Left hindlimb (tissue), 1 donor: ENCODE measurements at places on chromosomes 5 and 9.

DNA sequence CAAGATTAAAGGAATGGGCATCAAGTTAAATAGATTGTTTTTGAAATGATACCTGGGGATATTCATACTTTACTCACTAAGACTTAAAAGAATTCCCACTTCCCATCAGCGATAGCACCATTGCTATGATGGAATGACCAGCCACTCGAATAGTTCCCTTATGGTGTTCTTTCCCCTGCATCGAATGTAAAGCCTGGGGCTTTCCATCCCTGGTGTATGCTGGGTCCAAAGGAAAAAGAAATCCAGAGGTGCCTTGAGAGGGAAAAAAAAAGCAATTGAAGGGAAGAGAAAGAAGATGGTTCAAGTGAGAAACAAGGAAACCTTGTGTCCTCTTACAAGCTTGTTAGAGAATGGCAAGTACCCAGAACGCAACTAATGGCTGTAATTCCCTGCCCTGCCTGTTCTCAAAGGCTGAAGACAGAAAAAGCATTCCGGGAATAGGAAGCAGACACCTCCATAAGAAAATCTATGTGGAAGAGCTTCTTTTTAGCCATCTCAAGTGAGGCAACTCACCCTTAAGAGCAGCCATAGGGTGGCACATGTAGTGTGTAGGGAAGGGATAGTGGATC, 351.1 kb upstream of the DAB2 start:
- DNase-seq, result no peak

DNA sequence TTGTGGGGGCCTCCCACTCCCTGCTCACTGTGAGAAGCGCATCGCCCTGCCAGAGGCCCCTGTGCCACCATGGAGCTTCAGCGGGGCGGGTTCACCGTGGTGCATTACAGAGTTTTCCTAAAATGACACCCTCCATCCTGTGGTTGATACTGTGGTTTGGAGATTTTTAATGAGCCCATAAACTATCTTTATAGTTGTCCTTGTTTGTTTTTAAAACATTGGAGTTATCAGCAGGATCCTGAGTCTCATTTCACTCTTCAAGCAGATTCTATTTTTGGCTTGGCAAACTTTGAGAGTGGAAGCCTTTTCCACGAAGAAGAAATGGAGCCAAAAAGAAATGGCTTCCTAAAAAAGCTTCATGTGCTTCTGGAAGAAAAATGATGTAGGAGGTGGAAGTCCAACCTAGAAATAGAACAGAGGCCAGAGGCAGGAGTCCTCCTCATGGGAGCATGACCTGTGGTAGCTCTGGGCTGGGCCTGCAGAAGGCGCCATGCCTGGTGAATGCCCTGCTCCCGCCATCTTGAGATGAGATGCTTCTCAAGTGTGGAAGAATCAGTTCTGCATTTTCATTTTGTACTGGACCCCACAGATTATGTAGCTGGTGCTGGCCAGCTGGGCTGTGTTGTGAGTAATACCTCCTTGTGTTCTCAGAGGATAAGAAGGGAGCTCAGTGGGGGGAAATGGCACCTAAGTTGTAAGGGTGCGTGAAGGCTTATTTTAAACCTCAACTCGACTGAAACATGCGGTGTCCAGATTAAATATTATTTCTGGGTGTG, 79.0 kb upstream of the RAI14 start:
- DNase-seq, result no peak

DNA sequence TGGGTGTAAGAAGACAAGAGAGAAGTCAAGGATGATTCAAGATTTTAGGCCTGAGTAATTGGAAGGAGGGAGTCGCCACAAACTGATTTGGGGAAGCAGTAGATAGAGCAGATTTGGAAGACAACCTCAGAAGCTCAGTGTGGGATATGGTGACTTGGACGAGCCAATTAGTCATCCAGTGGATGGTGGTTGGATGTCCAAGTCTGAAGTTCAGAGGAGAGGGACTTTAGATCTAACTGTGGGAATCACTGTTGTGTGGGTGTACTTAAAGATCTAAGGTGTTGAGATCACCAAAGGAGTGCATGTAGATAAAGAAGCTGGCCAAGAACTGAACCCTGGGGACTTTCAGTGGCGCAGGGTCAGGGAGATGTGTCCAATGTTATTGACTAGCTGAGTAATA, 2.2 kb downstream of the IDNK start:
- DNase-seq, result no peak

GRCh38 chr9:10774051-10774450, 161.2 kb upstream of the PTPRD start:
- DNase-seq, result no peak

GRCh38 chr9:107665057-107665456, 175.5 kb upstream of the KLF4 start:
- no peak for DNase-seq

- no peak for DNase-seq
Measured at GRCh38 chr9:120175031-120175430, 404.9 kb downstream of the CDK5RAP2 start.

DNA sequence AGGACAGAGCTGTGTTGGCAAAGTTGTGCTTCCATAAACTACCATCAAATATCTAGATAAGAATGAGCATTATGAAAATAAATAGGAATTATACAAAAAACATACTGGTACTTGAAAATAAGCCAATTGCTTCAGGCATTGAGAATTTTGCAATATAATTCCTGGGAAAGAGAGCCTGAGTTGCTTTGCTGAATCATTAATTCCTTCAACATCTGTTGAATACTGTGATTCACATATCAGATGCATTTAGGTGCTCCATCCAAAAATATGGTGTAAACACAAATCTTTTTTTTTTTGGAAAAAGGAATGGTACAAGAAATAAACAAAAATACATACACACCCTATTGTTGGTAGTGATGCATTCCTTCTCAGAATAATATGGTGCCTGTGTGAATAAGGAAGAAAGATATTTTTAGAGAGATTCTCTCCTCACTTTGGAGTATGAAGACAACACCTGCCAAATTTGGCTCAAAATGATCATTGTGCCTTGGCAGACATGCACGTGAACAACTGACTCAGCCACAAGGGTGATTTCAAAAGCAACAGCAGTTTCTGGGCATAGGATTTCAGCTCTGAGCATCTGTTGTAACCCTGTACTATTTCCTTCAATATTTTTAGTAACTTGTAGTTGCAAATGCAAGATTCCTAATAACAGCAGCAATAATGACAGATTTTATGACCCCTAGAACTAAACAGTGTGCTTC, 96.7 kb downstream of the CAVIN4 start:
- no peak for DNase-seq

DNA sequence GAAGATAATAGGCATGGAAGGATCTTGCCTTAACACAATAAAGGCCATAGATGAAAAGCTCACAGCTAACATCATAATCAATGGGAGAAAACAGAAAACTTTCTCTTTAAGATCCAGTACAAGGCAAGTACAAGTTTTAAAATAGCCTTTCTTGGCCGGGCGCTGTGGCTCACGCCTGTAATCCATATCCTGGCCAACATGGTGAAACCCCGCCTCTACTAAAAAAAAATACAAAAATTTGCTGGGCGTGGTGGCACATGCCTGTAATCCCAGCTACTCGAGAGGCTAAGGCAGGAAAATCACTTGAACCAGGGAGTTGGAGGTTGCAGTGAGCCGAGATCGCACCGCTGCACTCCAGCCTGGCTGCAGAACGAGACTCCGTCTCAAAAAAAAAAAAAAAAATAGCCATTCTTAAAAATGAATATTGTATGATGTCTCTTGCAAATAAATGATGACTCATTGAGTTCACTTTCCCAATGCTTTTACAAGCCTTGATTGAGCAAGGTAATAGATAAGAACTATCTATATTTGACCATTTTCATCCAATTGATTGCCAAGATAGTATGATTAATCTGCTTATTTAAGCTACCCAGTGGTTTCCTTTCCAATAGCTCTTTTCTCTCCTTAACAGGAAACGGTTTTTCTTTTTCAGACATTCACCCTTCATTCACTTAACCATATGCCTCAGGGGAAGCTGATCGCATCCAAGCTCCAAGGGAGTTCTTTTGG, 15.8 kb downstream of the CCDC152 start:
- no peak for DNase-seq

DNA sequence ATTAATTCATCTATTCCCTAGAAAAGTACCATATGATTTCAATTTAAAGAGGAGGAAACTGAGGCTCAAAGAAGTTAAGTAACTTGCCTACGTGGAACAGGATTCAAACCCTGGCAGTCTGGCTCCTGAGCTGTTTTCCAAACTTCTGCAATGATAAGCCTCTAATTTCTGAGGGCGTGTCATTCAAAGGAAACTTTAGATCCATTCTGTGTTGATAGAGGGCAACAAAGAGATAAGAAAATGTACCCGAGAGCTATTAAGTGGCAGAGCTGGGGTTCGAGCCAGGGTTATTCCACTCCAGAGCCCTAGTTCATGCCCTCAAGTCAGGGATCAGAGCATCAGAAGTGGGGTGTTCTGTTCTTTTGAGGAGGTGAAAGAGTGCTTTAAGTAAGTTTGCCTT, 131.4 kb downstream of the ARL15 start:
- DNase-seq, result no peak

- DNase-seq, result no peak
Measured at GRCh38 chr9:33029231-33029786, 4.2 kb downstream of the DNAJA1 start.

DNA sequence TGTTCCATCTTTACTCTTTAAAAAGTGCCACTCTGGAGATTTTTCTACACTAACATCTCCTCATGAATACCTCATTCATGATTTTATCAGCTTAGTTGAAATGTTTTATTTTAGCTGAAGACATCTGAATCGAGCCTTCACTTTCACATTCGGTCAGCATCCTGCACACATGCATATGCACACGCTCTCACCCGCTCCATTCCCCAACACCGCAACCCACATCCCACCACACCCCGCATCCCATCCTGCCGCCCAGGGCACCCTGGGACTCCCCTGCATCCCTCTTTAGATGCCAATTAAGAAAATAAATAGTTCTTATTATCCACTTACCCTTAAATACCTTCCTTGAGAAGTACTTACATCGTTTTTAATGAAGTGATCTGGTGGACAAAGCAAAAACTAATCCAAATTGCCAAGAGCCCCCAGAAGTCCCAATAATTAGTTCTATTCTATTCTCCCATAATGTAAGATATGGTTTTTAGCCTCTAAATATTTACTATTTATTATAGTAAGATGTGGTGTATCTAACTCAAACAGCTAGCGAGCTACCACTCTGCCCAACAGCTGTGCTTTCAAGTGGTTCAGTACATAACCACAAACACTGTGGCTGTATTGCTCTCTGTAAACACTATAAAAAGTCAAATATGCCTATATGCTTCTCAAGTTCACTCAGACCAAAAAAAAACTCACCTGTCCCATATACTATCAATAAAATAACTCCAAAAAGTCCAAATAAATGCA, 38.2 kb downstream of the GZMK start:
- no peak for DNase-seq

GRCh38 chr9:84992381-84992780, 322.9 kb downstream of the NTRK2 start:
- DNase-seq, result no peak

- no peak for DNase-seq
Measured at GRCh38 chr9:68462105-68462775, 78.4 kb downstream of the TMEM252 start.

GRCh38 chr9:131722255-131722654, 17.6 kb downstream of the RAPGEF1 start:
- no peak for DNase-seq

DNA sequence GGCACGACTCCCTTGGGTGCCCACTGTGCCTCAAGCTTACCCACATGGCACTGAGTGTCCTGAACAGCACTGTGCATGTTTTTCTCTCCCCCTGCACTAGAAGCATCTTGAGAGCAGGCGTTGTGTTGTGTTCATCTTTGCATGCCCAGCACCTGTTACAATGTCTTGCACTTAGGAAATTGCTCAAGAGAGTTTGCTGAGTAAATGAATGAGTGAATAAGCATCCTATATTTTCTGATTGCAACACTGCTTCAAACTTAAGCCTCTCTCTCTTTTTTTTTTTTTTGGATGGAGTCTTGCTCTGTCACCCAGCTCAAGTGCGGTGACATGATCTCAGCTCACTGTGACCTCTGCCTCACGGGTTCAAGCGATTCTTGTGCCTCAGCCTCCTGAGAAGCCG, 94.5 kb downstream of the LMNB1 start:
- DNase-seq, result no peak

DNA sequence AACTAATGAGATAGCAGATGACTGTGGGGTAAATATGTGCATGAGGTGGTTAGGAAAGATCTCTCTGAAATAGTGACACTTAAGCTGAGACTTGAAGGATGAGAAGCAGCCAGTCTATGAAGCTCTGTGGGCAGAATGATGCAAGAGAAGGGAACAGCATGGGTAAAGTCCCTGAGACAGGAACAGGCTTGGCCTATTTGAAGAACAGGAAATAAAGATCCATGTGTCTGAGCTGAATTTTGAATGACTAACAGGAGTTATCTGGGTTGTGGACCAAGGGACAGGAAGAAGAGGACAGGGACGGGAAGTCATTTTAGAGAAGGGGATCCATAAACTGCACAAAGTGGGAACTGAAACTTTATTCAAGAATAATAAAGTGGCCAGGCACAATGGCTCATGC, 25.6 kb upstream of the HMGCS1 start:
- DNase-seq, result no peak

- DNase-seq, result no peak
Measured at GRCh38 chr5:174642816-174643405, 81.5 kb upstream of the MSX2 start.

- DNase-seq, result no peak
Measured at GRCh38 chr9:8329561-8330283, 530.1 kb upstream of the DMAC1 start.

- no peak for DNase-seq
Measured at GRCh38 chr5:98750693-98751092, 22.8 kb upstream of the RGMB start.

GRCh38 chr9:120894321-120895148, 17.5 kb upstream of the PHF19 start:
- peak; percentile 85 for DNase-seq

GRCh38 chr9:14440062-14440461, 126.1 kb upstream of the NFIB start:
- no peak for DNase-seq

DNA sequence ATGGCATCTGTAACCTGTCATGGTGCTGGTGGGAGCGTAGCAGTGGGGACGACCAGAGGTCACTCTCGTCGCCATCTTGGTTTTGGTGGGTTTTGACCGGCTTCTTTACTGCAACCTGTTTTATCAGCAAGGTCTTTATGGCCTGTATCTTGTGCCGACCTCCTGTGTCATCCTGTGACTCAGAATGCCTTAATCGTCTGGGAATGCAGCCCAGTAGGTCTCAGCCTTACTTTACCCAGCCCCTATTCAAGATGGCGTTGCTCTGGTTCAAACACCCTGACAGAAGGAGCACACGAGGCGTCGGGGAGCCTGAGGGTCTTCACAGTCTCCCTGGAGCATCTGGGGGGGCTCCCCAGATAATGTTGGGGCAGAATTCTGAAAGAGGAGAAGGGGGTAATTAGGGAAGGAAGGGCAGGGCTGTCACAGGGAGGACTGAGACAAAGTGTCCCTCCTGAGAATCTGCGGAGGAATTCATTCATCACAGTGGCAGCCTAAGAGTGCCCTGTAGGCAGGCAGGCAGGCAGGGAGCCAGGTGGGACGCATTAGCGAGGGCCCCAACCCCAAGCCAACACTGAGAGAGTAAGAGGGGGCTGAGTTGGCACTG, 21.3 kb upstream of the NCS1 start:
- DNase-seq, result peak; percentile 2
